ENCODE measurements at places on chromosomes 5 and 9. TPM values are rescaled to one million over a fixed set of nuclear protein-coding genes. Genes with fewer than 3 reads are reported as not detected.

TMEM38B gene
- 14.4 TPM for total RNA-seq

PCDHA2 gene
- 0.60 TPM for total RNA-seq

ANKRD34B gene
- not detected for total RNA-seq

ENG gene
- 170 TPM for total RNA-seq

PANK3 gene
- 40.6 TPM for total RNA-seq

Measured in ovary (tissue), 10 donors.